ENCODE measurements at places on chromosomes 1 and 21.
A peak's percentile ranks its signal among the peaks of the same experiment; 100 is the strongest.

DNA sequence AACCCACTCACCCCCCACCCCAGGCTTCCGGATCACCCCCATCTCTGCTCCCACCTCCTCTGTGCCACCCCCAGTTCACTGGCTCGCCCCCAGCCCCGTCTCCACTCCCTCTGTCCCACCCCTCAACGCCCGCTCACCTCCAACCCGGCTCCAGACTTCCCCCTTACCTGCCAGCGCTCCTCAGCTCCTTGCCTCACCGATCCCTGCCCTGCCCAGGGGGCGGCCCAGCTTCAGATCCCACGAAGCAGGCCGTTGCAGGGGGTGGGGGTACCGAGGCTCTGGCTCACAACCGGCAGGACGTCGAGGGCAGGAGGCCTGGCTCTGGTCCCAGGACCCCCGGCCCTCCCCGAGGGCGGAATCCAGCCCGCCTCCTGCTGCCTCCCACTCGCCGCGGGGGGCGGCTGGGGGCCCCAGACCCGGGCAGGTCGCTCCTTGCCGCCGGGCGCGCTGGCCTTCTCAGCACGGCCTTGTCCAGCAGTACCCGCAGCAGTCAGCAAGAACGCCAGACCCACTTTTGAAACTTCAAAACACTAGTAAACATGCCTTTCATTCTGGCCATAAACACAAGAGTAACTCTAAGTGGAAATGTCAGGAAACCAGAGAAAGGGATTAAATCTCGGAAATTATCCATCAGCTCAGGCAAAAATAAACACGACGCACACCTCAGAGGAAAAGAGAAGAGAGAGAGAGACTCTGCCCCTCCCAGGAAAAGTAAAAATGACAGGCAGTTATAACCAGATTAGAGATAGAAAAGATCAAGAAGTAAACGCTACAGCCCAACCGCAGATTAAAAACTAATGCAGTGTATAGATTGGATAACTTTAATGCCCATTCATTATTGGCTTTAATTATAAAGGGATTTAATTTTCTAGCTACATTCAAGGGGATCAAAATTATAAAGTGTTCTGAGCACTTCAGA lies 1.0 kb upstream of the FAM89A start:
- no peak for DNase-seq

GRCh38 chr1:27299385-27300271 lies 22.3 kb upstream of the TMEM222 start:
- DNase-seq = peak; percentile 100

GRCh38 chr1:210739627-210740026 lies 394.3 kb downstream of the KCNH1 start:
- DNase-seq = peak; percentile 13

DNA sequence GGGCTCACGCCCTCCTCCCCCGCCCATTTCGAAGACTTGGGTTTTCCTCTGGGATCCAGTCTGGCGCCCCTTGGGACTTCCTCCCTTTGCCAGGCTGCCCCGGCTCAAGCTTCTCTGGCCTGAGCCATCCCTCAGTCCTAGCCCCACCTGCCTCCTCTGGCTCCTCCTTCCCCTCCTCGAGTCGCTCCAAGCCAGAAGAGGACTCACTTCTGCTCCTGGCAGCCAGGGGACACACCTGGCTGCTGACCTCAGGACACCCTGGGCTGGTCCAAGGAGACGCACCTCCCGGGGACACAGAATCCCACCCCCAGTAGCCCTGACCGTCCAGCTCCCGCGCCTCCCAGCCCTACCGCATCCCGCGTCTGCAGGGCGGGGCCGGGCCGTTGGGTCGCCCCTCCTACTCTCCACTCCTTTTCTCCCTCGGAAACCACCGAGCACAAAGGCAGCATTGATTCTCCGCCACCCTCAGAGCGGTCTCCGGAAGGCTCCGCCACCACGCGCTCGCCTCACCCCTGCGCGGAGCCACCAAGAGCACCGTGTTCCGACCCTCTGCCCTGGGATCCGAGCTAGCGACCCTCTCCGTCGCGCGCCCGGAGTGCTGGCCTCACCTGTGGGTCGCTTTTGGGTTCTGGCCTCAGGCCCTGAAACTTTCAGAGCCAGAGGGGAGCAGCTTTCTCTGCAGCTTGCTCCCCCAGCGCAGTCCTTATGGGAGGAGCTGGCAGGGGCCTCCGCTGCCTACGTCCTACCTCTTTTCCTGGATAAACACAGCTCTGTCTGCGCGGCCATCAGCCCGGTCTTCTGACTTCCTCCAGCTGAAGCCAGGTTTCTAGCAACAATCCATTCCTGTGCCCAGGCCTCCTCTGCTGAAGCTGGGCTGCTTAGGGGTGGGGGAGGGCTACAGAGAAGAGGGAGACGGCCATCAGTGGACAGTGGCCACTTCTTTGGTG lies at the start of gene C2CD4D:
Gene C2CD4D, minus strand, starts transcription at position 364 of the 947 bp plus-strand sequence. CDS start 831 bp downstream, outside the sequence.
- no peak for DNase-seq

- DNase-seq = no peak
Measured at GRCh38 chr1:182910143-182910542, 42.8 kb downstream of the SHCBP1L start.

DNA sequence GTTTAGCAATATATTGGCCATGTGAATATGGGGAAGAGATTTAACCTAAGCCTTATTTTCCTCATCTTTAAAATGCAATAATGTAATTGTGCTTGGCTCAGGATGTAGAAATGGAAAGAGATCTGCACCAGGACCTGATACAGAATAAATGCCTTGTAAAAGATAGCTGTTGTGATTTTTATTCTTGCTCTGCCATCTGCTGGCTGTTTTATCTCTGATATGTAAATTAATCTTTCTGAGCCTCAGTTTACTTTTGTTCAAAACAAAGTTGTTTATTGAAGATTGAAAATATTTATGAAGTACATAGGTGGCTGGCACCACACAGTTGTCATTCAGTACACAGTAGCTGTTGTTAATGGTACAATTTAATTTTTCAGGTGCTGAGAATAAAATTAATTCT lies 21.9 kb downstream of the ZYG11B start:
- peak; percentile 23 for DNase-seq

DNA sequence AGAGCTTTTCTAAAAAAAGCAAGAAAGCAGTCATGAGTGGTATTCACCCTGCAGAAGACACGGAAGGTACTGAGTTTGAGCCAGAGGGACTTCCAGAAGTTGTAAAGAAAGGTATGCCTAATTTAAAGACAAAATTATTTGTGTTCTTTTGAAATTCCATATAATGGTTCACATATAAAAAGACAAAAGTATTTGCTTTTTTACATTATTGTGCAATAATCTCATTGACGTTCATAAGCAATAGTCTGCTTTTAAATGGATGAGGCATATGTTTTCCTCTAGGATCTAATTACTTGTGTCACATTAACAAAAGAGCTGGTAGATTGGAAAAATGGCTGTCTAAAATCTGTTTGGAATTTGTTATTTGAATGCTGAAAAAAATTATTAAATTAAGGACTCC lies 54.3 kb downstream of the CENPF start:
- DNase-seq = no peak

DNA sequence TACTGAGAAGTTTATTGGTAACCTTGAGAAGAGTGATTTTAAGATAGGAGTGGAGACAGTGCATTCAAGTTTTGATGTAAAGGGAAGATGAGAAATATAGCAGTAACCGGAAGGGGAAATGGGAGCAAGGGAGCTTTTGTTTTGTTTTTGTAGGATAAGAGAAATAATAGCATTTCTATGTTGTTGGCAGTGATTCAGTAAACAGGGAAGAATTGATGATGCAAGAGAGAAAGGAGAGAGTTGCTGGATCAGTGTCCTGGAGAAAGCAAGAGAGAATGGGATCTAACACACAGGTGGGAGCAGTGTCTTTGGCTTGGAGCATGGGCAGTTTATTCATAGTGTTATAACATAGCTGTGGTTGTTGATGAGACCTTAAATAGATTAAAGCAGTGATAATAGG lies 56.4 kb downstream of the OSBPL9 start:
- DNase-seq = no peak

GRCh38 chr1:24713736-24714135 lies 31.5 kb upstream of the CLIC4 start:
- no peak for DNase-seq

GRCh38 chr1:86504137-86504479 lies 35.4 kb downstream of the CLCA1 start:
- DNase-seq = no peak

- no peak for DNase-seq
Measured at GRCh38 chr1:202752774-202753173, 42.5 kb upstream of the SYT2 start.

DNA sequence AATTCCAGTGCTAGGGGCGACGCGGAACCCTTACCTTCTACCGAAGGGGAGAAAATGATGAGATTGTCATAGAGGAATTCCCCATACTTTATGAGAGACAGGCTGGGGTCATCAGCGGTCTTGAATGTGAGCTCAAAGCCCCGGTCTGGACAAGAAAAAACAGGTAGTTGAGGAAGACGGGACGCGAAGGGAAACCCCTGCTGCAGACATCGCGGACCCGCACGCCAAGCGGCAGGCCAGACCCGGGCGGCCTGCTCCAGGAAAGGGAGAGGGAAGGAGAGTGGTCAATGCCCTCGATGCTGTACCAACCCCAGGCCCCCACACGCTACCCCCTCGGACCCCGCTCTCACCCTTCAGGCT lies 342 bp downstream of the DDOST start:
- no peak for DNase-seq

DNA sequence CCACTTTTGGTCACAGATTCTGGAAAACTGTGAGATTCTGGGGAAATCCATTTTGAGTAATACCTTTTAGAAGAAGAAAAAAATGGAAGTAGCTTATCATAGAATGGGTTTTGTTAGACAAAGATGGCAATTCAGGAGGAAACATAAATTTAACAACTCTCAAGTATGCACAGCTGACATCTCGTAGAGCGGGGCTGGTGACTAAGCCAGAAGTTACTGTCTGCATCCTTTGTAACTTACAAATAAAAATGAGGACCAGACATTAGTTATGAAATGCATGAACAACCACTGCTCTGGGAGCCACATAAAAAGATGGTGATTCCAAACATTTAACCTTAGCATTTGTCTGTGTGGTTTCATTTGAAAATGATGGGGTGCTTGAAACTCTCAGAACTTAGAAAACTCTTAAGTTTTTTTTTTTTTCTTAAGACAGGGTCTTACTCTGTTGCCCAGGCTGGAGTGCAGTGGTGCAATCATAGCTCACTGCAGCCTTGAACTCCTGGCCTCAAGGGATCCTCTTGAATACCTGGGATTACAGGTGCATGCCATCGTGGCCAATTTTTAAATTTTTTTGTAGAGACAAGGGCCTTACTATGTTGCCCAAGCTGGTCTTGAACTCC lies 49.2 kb upstream of the ATP5PO start:
- peak; percentile 77 for DNase-seq

GRCh38 chr1:30909365-30910068 lies 959 bp upstream of the SDC3 start:
- DNase-seq = no peak

DNA sequence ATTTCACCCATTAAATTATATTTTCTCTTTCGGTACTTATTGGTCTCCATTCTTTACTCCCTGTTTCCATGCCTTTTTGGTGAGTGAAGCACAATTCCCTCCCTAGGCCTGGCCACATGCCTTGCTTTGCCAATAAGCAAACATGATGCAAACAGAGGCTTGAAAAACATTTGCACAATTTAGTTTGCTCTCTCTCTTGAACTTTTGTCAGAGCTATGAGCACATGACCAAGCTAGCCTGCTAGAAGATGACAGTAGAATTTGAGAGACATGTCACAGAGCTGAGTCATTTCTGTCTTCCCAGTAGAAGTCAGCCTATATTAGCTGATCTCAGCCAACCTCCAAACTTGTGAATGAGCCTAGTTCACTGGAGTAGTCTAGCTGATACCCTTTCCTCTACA lies 24.6 kb downstream of the ANGPTL3 start:
- DNase-seq = peak; percentile 97

DNA sequence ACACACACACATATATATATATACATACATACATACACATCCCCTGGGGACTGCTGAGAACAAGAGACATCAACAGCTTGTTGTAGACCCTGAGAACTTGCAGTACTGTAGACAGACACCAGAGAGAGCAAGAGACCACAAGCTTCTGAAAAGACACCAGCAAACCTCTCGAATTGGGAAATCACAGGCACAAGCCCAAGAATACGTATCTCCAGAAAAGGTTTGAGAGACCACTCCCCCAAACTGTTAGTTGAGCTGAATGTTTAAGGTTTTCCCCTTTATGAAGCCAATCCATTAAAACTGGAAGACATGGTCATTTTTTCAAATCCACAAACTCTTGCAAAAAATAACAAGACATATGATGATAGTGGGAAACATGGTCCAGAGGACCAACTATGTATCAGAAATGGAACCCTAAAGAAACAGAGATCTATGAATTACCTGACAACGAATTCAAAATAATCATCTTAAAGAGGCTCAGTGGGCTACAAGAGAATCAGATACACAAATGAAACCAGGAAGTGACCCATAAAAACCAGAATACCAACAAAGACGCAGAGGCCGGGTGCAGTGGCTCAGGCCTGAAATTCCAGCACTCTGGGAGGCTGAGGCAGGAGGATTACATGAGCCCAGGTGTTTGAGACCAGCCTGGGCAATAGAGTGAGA lies 45.1 kb downstream of the SLC2A1 start:
- DNase-seq = peak; percentile 82

DNA sequence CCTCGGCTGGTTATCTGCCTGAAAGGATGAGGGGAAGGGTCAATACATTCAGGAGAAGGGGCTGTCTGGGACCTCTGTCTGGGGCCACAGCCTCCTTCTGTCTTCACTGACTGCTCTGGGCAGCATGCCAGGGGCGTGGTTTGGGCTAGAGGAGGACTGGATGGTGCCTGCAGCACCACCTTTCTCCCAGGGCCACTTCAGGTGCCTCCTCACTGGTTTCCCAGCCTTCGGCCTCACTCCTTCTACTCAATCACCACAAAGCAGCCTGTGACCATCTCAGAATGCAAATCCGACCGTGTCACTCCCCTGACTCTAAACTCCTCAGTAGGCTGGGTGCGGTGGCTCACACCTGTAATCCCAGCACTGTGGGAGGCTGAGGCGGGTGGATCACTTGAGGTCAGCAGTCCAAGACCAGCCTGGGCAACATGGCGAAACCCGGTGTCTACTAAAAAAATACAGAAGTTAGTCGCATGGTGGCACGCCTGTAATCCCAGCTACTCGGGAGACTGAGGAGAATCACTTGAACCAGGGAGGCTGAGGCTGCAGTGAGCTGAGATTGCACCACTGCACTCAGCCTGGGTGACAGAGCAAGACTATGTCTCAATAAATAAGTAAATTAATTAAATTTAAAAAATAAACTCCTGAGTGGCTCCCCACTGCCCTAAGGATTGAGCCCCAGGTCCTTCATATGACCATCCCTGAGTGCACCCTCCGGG lies 50.1 kb upstream of the ECE1 start:
- no peak for DNase-seq

- peak; percentile 71 for DNase-seq
Measured at GRCh38 chr1:223137455-223138085, 5.5 kb downstream of the TLR5 start.

GRCh38 chr1:1169429-1170214 lies 4.1 kb upstream of the TTLL10 start:
- DNase-seq = no peak

DNA sequence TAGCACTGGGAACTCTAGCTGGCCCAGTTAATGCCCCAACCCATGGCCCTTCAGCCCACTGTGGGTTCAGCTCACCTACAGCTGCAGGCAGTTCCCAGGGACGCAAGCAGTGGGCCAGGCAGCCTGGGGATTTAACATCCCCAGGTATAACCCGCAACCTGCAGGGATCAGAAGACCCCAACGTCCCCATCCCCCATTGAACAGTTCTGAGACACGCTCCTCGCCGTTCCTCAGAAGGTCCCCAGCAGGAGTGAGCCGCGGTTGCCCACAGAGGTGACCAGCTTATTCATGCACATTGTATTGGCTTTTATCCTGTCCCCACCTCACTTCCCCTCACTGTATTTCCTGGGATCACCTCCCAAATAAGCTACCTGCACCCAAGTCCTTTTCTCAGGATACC lies 5.0 kb upstream of the MATN1 start:
- DNase-seq = no peak

All from EH (cell line).